Natural killer cell treated with Interleukin-12 subunit alpha and Interleukin-12 subunit beta and Interleukin-15 and Interleukin-18, amount 100 ng/mL, for 72 hours (primary cell): ENCODE measurements at places on chromosomes 13 and 19. TPM values are rescaled to one million over a fixed set of nuclear protein-coding genes. Genes with fewer than 3 reads are reported as not detected.
A peak's percentile ranks its signal among the peaks of the same experiment; 100 is the strongest.

GRCh38 chr13:102195566-102196462 lies 206.0 kb downstream of the FGF14 start:
- no peaks in the 10 kb centered on the region for H3K4me1 ChIP-seq
- H3K27ac ChIP-seq: no peak overlapping the region
- no peak for DNase-seq
- H3K36me3 ChIP-seq: no peaks in the 10 kb centered on the region
- H3K4me3 ChIP-seq: no peak overlapping the region

- no peaks in the 10 kb centered on the region for H3K27me3 ChIP-seq
- H3K36me3 ChIP-seq: no peaks in the 10 kb centered on the region
- H3K4me1 ChIP-seq: peaks cover 3% of the 10 kb centered on the region
- H3K27ac ChIP-seq: no peak overlapping the region
- no peak overlapping the region for H3K4me3 ChIP-seq
Observed at GRCh38 chr19:49210901-49211451, 53.4 kb downstream of the TRPM4 start.

DNA sequence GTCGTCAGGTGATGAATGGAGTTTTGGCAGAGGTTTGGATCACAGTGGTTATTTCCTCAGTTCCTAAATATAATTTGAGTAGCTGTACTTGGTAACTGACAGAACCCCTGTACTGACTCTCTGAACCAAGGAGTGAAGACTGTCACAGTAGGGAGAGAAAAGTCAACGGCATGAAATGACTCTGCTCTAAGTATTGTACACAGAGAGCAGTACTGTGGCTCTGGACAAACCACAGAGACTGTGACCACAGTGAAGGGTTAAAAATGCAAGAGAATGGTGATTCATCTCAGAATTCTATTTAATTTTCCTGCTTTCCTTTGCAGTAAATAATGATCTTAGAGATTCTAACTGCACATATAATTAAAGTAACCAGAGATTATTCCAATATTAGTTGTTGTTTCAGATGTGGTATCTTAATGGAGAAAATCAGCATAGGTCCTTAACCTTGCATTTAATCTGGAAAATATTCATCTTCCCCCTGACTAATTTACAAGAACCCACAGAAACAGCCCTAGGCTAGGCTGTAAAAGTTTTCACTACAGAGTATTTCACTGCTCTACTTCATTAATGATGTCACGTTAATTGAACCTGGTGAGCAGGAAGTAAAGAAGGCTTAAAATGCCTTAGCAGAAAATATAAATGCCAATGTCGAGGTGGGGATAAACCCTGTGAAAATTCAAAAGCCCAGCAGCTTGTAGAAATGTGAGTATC lies 221.9 kb downstream of the LIG4 start:
- H3K4me1 ChIP-seq: no peaks in the 10 kb centered on the region
- no peak overlapping the region for H3K27ac ChIP-seq
- H3K27me3 ChIP-seq: no peaks in the 10 kb centered on the region
- H3K4me3 ChIP-seq: no peak overlapping the region

DNA sequence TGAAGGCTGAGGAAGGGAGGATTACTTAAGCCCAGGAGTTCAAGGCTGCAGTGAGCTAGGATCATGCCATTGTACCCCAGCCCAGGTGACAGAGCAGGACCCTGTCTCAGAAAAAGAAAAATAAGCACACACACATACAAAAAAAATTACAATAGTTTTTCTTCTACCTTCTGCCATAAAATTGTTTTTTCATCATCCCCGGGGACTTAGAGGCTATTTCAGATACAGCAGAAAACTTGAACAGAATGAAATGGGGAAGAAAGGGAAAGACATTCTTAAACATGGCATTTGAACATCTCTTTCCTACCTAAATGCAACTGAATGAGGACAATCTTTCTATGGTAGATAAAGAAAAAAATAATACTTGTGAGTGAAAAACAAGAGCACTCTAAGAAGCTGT lies 109.1 kb downstream of the KCTD12 start:
- H3K36me3 ChIP-seq: no peaks in the 10 kb centered on the region
- H3K4me3 ChIP-seq: no peak overlapping the region
- DNase-seq: no peak
- H3K27ac ChIP-seq: no peak overlapping the region

- no peaks in the 10 kb centered on the region for H3K27me3 ChIP-seq
- no peak overlapping the region for H3K27ac ChIP-seq
- H3K4me3 ChIP-seq: no peak overlapping the region
- DNase-seq: no peak
- no peaks in the 10 kb centered on the region for H3K36me3 ChIP-seq
- H3K4me1 ChIP-seq: no peaks in the 10 kb centered on the region
Observed at GRCh38 chr13:57644106-57644505, 12.6 kb downstream of the PCDH17 start.

- H3K27me3 ChIP-seq: peaks cover 32% of the 10 kb centered on the region
- no peak overlapping the region for H3K4me3 ChIP-seq
- H3K27ac ChIP-seq: no peak overlapping the region
- H3K4me1 ChIP-seq: no peaks in the 10 kb centered on the region
- H3K36me3 ChIP-seq: no peaks in the 10 kb centered on the region
Observed at GRCh38 chr13:28794396-28794795, 25.7 kb upstream of the MTUS2 start.

DNA sequence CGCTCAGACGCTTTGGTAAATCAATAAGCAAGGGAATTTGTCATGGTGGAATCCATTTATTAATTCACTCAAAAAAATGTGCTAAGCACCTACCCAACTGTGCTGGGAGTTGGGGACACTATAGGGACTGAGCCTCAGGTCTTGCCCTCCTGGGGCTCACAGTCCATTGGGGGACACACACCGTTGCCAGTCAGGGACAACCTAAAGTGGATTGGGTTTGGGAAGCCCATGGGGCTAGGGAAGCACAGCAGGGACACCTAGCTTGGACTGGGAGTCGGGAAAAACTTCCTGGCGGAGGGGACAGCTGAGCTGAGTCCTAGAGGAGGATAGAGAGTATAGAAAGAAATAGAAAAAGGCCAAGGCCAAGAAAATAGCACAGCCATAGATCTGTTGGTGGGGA lies 8.5 kb downstream of the FOSB start:
- peak overlapping the region; percentile 57 for H3K27ac ChIP-seq

- H3K4me1 ChIP-seq: no peaks in the 10 kb centered on the region
- no peaks in the 10 kb centered on the region for H3K27me3 ChIP-seq
Observed at GRCh38 chr13:44459674-44460073, 86.0 kb downstream of the SERP2 start.

DNA sequence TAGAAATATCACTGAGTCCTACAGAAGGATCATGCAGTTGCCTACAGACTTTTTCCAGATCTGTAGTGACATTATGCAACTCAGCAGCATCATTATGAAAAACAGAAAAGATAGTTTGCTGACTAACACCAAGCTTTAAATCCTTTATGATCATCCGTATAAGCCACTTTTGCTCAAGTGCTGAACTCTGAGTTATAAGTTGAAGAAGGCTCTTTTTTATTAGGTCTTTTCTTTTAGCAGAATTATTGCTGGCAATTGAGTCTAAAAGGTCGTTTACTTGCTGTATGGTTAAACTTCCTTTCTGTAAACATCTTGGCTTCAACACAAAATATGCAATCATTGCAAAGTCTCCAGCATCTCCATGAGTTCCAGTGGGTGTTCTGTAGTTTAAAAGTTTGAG lies 4.8 kb downstream of the LIG4 start:
- peaks cover 15% of the 10 kb centered on the region for H3K4me1 ChIP-seq
- no peak for DNase-seq
- H3K36me3 ChIP-seq: peaks cover 48% of the 10 kb centered on the region
- no peak overlapping the region for H3K27ac ChIP-seq
- H3K4me3 ChIP-seq: no peak overlapping the region

DNA sequence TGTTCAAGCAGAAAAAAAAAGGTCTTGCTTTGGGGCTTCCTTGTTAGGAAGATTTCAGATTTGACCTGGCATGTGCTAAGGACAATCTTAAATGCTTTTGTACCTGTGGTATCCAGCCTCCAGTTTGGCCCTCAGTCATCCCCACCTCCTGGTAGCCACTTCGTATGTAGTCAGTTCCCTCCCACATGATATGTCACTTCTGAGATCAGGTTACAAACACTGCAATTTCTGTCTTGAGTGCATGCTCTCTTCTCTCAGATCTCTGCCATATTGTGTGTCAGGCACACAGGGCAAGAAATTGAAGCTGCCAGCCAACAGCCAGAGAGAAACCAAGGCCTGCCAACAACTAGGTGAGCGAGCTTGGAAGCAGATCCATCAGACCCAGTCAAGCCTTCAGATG lies 60.3 kb upstream of the STARD13 start:
- DNase-seq: no peak
- no peaks in the 10 kb centered on the region for H3K4me1 ChIP-seq
- H3K4me3 ChIP-seq: no peak overlapping the region
- no peak overlapping the region for H3K27ac ChIP-seq
- no peaks in the 10 kb centered on the region for H3K36me3 ChIP-seq

DNA sequence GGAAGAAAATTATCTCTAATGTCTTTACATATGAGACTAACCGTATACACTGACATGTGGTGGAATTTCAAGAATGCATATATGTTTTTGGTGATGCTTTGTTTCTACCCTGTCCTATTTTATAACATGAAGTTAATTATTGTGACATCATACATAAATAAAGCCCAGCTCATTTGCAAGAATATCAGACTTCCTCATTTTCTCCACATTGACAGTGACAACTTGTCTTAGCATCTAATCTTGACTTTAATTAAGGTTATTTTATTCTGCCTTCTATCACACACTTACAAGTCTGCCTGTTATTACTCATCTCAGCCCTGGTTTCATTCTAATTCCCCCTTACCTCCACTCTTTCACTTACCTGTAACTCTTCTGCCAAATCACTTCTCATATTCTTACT lies 140.6 kb upstream of the STARD13 start:
- no peaks in the 10 kb centered on the region for H3K4me1 ChIP-seq
- peaks cover 7% of the 10 kb centered on the region for H3K27me3 ChIP-seq
- no peaks in the 10 kb centered on the region for H3K36me3 ChIP-seq
- no peak overlapping the region for H3K4me3 ChIP-seq
- no peak overlapping the region for H3K27ac ChIP-seq

DNA sequence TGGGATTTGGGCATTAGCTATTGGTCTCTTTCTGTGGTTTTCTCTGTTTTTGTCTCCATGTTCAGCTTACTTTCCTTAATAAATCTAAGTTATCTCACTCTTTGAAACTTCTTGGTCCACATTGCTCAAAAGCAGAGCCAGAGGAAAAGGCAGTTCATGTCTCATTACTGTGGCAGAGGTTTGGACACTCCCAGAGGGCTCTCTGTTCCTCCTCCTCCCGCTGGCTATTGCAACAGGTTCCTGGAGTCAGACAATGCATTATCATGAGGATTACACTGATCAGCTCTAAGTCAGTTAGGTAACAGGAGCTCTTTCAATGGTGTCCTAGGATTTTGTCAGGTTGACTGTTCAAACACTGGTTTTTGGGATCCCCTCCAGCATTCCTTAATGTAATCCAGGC lies 298.8 kb downstream of the NDFIP2 start:
- no peak for DNase-seq
- no peaks in the 10 kb centered on the region for H3K27me3 ChIP-seq
- H3K27ac ChIP-seq: no peak overlapping the region
- no peaks in the 10 kb centered on the region for H3K4me1 ChIP-seq
- H3K36me3 ChIP-seq: no peaks in the 10 kb centered on the region
- H3K4me3 ChIP-seq: no peak overlapping the region

- no peak overlapping the region for H3K4me3 ChIP-seq
- no peak overlapping the region for H3K27ac ChIP-seq
- H3K27me3 ChIP-seq: no peaks in the 10 kb centered on the region
- DNase-seq: no peak
- peaks cover 21% of the 10 kb centered on the region for H3K36me3 ChIP-seq
Observed at GRCh38 chr19:12199757-12200419, 37.0 kb downstream of the ZNF136 start.

- DNase-seq: no peak
- H3K27ac ChIP-seq: no peak overlapping the region
- no peak overlapping the region for H3K4me3 ChIP-seq
- H3K27me3 ChIP-seq: no peaks in the 10 kb centered on the region
- no peaks in the 10 kb centered on the region for H3K4me1 ChIP-seq
Observed at GRCh38 chr19:6412061-6412446, 12.6 kb downstream of the KHSRP start.

GRCh38 chr19:5960005-5961001 lies 17.6 kb downstream of the RANBP3 start:
- H3K4me1 ChIP-seq: peaks cover 47% of the 10 kb centered on the region
- peak overlapping the region; percentile 96 for H3K27ac ChIP-seq
- no peak for DNase-seq
- no peaks in the 10 kb centered on the region for H3K27me3 ChIP-seq
- H3K4me3 ChIP-seq: peak overlapping the region; percentile 55

DNA sequence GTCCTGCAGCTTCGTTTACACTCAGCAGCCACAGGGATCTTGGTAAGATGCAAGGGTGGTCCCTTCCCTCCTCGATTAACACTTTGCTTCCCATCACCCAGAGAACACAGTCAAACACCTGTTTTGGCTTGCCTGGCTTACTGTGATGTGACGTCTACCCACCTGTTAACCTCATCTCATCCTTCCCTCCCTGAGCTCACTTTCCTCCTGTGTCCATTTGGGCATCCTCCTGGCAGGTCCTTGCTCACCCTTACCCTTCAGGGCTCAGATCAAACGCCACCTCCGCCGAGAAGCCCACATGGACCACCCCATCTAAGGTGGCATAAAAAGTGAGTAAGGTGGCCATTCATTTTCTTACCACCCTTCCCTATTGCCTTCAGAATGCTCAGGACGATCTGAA lies 9.2 kb downstream of the FIZ1 start:
- H3K27ac ChIP-seq: no peak overlapping the region
- peaks cover 4% of the 10 kb centered on the region for H3K36me3 ChIP-seq
- peaks cover 9% of the 10 kb centered on the region for H3K4me1 ChIP-seq
- H3K4me3 ChIP-seq: no peak overlapping the region

DNA sequence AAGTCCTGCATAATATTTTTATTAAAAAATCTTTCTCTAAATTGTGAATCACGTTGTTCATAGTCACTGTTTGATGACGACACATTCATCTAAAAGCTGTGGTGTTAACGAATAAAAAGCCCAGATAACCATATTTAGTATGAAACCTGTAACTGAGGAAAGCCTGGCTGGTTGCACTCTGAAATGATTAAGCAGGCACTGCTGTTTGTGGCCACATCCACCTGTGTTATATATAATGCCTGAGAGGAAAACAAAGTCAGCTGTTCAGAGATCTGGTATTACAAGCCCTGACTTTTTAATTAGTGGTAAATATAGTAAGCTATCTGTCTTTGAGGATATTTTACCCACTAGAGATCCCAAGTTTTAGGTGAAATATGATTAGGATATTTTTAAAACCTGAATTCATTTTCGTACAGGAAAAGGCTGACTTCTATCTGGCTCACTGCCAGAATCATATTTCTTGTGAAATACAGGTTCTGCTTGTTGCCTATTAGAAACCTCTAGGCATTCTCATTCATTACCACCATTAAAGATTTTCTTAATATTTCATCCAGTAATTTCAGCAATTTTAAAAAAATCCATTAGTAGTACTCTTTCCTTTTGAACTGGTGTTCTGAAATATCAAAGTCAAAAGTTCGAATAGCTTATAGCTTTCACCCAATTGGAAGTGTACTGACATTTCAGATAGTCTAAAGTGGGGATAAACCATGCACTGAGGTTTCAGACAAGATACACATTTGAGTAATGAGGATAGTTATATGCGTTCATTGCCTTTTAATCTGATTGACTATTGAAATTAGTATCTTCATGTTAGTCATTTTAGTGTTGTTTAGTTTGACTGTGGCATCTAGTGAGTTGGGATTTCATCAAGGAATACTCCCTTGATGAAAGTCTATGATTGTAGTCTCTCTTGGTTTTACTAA lies 79.7 kb downstream of the LMO7 start:
- no peak for DNase-seq
- H3K4me3 ChIP-seq: no peak overlapping the region
- peaks cover 4% of the 10 kb centered on the region for H3K36me3 ChIP-seq
- no peaks in the 10 kb centered on the region for H3K27me3 ChIP-seq
- H3K27ac ChIP-seq: no peak overlapping the region
- H3K4me1 ChIP-seq: no peaks in the 10 kb centered on the region

The CFAP97D2 gene
- total RNA-seq: not detected

The LSM14A gene
- 119 TPM for total RNA-seq

The TNFSF13B gene
- 4.0 TPM for total RNA-seq

The PSG3 gene
- not detected for total RNA-seq

The GRK1 gene
- total RNA-seq: not detected

The NKPD1 gene
- 0.22 TPM for total RNA-seq

The VMAC gene
- 4.4 TPM for total RNA-seq
